ENCODE measurements at places on chromosomes 13 and 19.

DNA sequence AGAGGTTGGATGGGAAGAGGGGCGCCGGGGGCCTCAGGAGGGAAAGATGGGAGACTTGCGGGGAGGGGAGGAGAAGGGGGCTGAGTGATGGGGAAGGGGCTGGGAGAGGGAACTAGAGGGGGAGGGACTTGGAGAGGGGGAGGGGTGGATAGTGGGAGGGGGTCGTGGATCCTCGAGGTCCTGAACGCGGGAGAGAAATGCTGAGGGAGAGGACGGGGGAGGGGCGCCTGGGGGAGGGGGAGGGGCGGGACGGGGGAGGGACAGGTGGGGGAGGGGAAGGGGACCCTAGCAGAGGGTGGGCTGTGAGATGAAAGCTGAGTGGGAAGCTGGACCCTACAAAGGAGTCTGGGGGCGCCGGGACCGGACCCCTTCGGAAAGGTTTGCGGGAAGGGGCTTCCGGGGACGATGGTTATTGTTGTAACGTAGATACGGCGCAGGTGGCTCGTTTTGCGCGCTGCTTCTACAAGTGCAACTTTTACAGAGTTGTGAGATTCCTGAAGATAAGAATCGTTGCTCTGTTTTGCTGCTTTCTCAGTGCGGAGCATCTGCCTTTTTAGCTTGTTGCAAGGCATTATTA lies 418 bp downstream of the ZNF444 start:
- no peak for DNase-seq

DNA sequence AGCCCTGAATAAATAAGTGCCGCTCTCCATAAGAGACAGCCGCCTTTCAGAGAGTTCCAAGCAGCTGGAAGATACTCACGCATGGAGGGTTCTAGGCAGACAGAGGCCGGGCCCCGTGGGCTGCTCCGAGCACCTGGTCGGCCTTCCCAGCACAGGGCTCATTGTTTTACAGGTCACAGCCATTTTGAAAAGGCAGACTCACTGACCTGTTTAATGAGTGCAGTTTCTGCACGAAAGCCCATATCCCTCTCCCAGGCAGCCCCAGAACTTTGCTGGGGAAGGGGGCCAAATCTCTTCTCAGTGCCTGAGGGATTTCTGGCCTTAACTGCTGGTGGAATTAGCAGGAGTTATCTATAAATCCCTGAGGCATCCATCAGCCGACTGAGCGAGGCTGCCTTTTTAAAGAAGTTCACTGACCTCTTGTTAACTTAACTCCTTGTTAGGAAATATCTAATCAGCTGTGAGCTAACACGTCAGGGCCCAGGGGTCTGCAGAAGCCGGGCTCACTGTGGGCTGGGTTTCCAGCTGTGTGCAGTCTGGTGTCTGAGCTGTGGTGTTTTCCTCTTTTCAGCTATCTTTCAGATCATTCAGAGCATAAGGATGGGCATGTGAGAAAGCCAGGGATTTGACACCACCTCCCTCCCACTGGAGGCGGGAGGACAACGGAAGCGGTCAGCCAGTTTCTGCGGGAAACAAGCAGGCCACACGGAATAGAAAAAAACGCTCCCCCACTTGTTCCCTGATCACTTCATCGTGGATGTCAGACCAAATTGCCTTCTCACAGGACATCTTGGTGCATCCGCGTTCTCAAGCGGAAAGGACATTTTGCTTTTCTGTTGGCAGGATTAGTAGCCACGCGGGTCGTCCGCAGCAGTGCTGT lies 23.3 kb downstream of the SERP2 start:
- DNase-seq: no peak

GRCh38 chr13:97432232-97432916 lies 1.6 kb upstream of the RAP2A start:
- no peak for DNase-seq

GRCh38 chr13:98274921-98275487 lies 97.9 kb upstream of the RNF113B start:
- no peak for DNase-seq

All from activated CD4-positive, alpha-beta T cell treated with anti-CD3 and anti-CD28 coated beads for 24 hours (primary cell).